ENCODE measurements at places on chromosomes 7 and 10.
A peak's percentile ranks its signal among the peaks of the same experiment; 100 is the strongest.

GRCh38 chr10:128036746-128037543 is 89.3 kb downstream of the MKI67 start:
- peak; percentile 56 for DNase-seq

DNA sequence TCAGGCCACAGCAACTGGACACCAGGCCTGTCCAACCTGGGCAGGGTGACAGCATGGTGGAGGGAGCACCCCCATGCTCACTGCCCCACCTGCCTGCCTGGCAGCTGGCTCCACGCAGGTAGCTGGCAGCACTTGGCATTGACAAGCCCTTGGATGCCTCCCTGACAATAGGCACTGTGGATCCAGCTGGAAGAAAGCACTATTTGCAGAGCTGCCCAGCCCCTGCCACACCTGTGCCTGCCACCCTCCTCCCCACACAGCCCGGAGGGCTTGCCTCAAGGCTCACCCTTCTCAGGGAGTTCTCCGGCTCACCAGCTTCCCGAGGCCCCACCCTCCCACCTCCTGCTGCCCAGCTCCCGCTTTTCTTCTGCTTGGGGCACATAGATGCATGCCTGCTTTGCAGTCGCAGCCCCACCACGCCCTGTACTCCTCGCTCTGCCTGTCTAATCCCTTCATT is 160.1 kb downstream of the NEURL1 start:
- no peak for DNase-seq

DNA sequence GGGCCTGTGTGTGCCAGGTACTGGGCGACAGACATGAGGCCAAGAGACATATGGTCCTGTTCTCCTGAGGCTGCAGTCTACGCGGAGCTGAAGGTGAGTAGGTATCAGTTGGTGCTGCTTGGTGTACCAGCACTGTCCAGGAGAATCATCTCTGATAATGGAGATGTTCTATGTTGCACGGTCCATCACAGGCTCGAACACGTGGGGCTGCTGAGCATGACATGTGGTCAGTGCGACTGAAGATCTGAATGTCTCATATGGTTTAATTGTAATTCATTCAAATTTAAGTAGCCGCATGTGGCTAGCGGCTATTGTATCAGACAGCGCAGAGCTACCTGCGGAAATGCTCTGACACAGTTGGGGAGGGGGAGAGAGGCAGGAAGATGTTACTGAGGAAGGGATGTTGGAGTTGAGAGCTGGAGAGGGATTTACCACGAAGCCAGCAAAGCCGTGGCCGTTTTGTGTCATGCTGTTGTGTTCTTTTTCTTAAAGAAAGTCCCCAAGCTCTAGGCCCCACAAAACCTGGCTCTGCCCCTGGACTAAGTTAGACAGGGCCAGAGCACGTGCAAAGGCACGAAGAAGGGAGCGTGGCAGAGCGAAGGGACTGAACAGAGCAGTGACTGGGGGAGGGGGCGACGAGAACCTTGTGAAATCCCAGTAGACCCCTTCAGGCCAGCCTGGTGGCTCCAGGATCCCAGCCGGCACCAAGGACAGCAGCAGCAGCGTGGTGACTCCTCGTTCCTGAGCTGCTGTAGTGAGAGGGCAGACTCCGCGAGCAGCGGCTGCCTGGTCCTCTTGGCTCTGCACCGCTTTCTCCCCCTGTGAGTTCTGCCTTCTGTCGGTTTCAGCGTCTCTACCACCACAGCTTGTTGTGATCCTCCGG is 20.0 kb downstream of the SMKR1 start:
- DNase-seq: no peak

DNA sequence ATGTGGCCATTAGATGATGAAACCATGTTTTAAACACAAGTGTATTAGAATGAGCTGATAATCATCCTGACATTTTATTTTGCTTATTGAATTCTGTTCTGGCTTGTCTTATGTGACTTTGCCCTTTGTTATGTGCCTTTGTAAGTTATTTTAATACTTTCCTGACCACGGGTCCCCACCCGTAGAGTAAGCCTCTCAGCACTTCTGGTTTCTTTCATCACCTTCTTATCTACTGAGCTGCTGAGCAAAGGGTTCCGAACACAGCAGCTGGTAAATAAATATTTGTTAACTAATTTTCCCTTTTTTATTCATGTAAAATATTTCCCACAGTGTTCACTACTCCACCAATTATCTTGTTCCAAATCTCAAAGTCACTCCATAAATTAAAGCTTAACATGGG is 1115.3 kb downstream of the SORCS3 start:
- DNase-seq: no peak

- DNase-seq: peak; percentile 52
Measured at GRCh38 chr10:73762915-73763314, 18.7 kb downstream of the SEC24C start.

DNA sequence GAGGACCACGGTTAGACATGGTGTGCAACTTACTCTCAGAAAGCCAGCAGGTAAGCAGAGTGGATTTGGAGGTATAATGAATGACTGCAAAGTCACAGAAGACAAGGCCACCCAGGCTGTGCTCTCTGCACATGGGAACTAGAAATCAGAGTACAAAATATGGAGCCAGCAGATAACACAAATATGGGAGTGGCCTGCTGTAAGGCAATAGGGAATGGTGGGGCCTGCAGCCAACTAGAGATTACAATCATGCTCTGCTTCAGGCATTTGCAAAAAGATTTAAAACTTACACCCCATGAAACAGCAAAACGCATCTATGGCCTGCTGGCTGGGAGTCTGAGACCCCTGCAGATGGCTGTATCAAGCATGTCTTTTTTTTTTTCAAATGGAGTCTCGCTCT is 47.0 kb downstream of the RGS10 start:
- DNase-seq: no peak

DNA sequence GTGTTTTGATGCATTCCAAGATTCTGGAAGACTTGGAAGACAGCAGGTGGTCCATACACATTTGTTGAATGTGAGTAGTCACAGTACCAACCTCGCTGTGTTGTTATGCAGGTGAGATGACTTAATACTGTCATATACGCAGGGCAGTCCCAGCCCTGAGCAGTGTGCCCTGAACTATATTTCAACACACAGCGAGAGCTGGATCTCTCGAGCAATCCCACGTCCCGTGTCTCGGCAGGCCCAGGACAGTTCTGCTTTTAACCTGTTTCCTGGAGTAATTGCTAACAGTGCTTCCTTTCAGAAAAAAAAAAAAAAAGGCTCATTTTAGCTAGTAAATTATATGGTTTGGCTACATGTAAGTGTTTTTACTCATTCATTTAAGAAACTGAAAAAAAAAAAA is 179.7 kb downstream of the PRKCQ start:
- DNase-seq: no peak

DNA sequence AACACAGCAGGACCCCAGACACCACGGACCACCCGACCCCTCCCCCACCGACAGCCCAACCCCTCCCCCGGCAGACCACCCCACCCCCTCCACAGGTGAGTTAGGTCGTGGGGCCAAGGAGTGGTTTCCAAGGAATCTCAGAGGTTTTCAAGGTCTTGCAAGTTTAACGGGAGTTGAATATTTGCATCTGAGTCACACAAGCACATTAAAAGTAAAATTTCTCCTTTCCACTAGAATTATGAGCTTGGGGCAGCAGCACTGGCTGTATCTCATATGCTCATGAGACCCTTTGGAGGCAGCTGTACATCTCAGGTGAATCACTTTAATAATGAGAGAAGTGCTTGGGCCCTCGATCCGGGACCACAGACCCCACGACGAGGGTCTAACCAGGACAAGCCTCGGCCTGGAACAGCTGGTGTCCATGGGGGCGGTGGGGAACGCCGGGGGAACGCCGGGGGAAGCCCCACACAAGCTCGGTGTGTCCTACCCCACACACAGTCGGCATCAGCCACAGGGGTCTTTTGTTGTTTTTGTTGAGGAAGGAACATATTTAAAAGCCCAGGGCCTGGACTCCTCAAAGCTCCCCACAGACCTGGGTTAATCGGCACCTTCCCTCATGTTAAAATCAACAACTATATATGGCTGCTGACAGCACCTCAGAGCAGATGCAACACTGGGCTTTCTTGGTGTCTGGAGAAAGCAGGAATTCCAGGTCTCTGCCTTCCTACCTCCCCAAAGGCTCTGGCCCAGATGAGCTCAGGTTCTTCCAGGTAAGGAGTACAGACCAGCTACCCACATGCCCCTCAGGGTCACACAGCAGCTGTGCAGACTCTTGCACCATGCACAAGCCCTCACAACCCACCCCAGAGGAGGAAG is 130.3 kb downstream of the DIP2C start:
- DNase-seq: no peak

GRCh38 chr7:84729284-84729683 is 457.6 kb downstream of the SEMA3D start:
- DNase-seq: peak; percentile 80

DNA sequence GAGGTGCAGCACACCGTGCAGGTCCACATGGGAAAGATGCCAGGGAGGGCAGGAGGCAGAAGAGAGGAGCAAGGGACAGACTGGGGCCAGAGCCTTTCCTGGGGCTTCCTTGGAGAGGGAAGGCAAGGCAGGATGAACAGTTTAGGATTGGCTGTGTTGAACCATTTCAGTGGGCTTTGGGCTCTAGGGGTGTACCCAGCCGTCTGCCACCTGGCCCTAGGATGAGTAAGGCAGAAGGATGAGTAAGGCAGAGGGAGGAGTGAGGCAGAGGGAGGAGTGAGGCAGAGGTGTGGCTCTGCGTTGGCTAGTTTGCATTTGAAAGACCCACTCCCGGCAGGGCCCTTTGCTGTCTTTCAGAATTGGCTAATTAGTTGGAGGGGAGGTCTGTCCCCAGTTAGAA is 31.5 kb upstream of the PRF1 start:
- no peak for DNase-seq

DNA sequence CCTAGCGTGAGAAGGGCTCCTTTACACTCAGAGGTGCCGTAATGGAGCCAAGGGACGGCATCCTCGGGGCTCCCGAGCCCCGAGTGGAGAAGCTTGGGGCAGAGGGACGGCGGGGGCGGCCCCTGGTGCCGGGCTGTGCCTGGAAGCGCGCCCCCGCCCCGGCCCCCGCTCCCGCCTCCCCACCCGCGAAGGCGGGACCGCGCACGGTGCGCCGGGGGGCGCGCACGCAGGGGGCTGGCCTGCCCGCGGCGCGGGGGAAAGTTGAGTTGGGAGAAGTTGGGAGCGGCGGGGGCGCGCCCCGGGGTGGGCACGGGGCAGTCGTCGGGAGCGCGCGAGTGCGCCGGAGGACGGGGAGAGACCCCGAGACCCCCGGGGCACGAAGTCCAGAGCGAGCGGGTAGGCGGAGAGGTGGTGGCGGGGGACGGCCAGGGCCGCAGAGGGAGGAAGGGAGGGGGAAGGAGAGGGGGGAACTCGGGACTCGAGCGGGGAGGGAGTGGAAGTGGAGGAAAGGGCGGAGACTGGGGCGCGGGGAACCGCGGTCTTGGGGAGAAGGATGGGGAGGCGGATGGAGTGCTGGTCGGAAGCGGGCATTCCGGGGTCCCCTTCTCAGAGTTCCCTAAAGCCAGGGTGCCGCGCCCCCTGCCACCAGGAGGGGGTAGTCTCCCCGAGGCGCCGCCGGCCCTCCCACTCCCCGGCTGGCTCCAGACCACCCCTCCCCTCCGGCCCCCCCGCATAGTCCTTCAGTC is at the start of gene SLC4A2:
Gene SLC4A2, plus strand, starts transcription at position 223 of the 746 bp plus-strand sequence. CDS start 2,399 bp downstream, outside the sequence.
- peak; percentile 76 for DNase-seq

DNA sequence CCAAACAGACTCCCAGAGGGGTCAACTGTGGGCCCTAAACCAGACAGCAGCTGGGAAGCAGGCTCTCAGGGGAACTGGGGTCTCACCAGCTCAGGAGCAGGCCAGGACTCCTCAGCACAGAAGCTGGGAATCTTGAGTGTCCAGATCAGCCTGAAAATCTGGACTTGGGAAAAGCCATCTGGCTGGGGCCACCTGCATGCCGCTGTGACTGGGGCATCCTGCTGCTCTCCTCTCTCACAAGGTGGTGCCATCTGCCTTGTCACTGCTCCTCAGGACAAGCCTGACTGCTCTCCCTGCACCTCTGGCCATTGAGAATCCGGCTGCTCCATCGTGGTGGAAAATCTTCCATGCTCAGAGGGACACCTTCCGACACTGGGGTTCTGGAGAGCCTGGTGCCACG is 141.4 kb downstream of the PLPP4 start:
- no peak for DNase-seq

- no peak for DNase-seq
Measured at GRCh38 chr10:86340991-86341260, 25.7 kb downstream of the GRID1 start.

GRCh38 chr10:133487085-133487484 is 33.3 kb downstream of the SCART1 start:
- DNase-seq: no peak

- no peak for DNase-seq
Measured at GRCh38 chr10:53646525-53646924, 873.9 kb upstream of the MBL2 start.

DNA sequence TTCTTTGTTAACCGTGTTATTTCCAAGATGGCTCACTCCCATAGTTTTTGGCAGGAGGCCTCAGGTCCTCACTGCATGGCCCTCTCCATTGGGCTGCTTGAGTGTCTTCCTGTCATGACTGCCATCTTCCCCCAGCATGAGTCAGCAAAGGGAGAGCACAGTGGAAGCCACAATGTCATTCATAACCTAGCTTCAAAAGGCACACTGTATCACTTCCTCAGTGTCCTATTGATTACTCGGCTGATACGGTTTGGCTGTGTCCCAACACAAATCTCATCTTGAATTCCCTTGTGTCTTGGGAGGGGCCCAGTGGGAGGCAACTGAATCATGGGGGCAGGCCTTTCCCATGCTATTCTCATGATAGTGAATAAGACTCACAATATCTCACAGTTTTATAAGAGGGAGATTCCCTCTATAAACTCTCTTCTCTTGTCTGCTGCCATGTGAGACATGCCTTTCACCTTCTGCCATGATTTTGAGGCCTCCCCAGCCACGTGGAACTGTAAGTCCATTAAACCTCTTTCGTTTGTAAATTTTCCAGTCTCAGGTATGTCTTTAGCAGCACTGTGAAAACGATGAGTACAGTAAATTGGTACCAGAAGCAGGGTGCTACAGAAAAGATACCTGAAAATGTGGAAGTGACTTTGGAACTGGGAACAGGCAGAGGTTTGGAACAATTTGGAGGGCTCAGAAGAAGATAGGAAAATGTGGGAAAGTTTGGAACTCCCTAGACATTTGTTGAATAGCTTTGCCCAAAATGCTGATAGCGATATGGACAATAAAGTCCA is 106.5 kb downstream of the PRLHR start:
- no peak for DNase-seq

- no peak for DNase-seq
Measured at GRCh38 chr10:7666253-7667023, at the start of gene ITIH5. ITIH5 (minus strand) TSS chr10:7666966; CDS start chr10:7666892, 74 bp downstream.

DNA sequence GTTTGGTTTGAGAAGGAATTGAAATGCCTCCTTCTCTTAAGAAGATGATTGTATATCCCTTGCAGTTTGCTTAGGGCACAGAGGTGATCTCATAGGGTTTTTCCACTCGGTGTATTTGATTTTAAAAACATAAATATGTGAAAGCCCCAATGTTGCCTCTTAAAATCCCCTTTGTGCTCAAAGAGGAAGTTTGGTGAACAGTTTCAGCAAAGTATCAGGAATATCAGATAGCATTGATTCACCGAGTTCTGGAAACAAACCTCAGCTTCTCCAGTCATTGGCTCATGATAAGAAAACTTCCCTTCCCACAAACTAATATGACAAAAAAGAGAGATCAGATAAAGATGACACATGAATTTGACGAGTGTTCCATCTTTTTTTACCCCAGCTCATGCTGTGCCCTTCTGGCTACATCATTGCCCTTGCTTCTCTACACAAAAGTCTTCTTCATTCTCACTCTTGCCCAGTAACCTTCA is 20.1 kb upstream of the SMNDC1 start:
- no peak for DNase-seq

GRCh38 chr7:86152926-86153325 is 490.8 kb upstream of the GRM3 start:
- DNase-seq: no peak

GRCh38 chr10:78066012-78066411 is 32.3 kb downstream of the RPS24 start:
- DNase-seq: no peak

All from EL (cell line).